ENCODE measurements at places on chromosomes 1 and 21.

- DNase-seq: no peak
Observed at GRCh38 chr1:84427250-84428188, 29.2 kb downstream of the DNASE2B start.

DNA sequence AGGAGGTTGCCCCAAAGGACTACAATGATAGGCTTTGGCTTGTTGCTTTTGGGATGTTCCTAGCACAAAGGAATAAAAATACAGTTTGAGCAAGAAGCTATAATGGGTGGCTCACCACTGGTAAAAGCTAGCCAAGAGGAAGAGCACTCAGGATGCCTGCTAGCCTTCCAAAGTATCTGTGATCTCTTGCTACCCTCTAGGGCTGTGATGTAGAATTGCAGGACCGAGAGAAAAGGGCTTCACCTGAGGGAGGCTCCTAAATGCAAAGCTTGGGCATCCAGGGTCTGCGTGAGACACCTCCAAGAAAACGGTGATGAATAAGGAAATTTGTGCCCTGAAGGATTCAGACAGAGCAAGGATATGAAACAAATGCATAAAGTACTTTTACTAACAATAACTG lies 17.7 kb downstream of the IVL start:
- DNase-seq: no peak

DNA sequence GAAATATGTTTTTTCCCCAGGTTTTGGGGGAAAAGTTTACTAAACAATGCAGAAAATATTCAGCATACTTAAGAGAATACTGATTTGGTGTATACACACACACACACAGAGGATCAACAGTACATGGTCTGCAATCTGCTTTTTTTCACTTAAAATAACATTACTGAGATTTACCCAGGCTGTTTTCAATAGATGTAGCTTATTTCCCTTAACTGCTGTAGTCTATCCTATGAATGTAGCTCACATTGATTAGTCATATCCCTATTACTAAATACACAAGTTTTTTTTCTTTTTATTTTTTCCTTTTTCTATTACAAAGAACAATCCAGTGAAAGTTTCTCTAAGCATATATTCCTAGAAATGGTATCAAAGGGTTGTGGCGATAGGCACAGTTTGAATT lies 266.7 kb upstream of the GREM2 start:
- DNase-seq: no peak

GRCh38 chr1:22041505-22041904 lies 11.0 kb upstream of the CDC42 start:
- no peak for DNase-seq

GRCh38 chr1:111202366-111202706 lies 1.9 kb upstream of the DENND2D start:
- DNase-seq: no peak

All from CD4-positive, alpha-beta T cell treated with Interleukin-15 for 4 hours (primary cell).